ENCODE measurements at places on chromosomes 4 and X.

- no peak for DNase-seq
Measured at GRCh38 chrX:154592505-154592904, 7.6 kb downstream of the CTAG1A start.

DNA sequence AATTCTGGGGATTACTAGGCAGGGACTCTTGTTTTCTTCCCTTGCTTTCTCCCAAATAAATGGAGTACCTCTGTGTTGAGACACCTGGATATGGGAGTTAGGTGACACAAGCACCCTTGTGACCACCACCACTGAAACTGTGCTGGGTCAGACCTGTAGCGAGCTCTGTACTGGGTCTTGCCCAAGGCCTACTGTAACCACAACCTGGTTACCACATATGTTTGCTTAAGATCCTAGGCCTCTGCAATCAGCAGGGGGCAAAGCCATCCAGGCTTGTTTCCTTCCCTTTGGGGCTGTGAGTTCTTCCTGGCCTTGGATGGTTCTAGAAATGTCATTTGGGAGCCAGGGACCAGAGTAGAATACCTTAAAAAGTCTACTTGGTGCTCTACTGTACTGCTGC lies 49.4 kb downstream of the LPAR4 start:
- no peak for DNase-seq

GRCh38 chr4:95910749-95911148 lies 70.9 kb downstream of the PDHA2 start:
- DNase-seq: no peak

- no peak for DNase-seq
Measured at GRCh38 chrX:38824176-38824575, 22.9 kb downstream of the MID1IP1 start.

- DNase-seq: no peak
Measured at GRCh38 chr4:126271292-126271691, 956.5 kb downstream of the FAT4 start.

DNA sequence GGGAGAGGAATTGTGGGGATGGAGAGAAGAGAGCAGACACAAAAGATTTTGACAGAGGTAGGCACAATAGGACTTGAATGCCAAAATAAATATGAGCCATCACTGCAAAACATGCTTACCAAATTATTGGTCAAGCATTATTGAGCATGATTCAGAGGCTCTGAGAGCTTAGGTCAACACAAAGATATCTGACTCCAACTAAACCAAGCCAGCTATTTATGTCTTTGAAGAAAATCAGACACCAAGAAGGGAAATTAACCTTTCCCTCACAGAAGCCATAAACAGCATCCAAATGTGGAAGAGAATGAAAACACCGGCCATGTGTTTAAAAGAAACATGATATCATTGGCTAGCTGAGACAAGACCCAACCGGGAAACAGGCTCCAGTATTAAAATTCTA lies 323.2 kb downstream of the RAB28 start:
- DNase-seq: no peak

DNA sequence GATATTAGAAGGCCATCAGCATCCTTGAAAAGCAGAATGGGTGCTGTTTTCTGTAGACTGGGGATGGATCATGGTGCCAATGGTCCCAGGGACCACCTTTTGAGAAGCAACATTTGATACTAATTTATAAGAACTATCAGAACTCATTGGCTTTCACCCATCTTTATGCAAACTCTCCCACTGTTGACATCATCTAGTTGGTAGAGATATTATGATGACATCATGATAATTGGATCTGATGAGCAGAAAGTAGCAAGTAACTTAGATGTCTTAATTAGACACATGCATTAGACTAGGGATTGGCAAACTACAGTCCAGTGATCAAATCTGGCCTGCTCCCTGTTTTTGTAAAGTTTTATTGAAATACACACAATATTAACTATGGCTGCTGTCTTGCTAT lies 181.0 kb downstream of the DCHS2 start:
- DNase-seq: no peak

DNA sequence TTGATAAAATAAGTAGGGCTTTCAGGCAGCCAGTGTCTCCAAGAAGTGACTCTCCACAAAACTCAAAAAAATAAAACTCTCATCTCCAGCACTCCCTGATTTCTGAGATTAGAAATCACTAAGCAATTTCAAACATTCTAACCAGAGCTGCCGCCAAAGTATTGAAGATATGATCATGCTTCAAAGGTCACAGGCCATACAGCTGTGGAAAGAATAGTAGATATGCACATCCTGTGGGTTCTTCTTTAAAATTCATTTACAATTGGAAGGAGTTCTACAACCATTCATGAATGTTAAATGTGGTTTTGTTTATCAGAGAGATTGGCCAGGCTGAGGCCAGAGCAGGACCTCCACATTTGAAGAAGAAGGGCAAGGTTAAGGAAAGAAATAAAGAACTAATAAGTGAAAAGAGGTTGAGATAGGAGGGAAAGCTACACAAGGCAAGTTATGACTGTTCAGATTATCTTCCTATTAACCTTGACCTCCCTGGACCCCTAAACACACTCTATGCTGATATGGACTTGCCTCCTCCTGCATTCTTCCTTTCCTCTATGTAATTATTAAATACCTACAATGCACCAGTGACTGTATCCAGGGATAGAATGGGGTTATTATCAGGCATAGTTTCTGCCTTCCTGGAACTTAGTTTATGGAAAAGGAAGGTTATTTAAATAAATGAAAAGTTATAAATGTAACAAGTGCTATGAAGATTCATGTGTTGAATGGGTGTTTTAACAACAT lies 56.4 kb downstream of the USP38 start:
- no peak for DNase-seq

DNA sequence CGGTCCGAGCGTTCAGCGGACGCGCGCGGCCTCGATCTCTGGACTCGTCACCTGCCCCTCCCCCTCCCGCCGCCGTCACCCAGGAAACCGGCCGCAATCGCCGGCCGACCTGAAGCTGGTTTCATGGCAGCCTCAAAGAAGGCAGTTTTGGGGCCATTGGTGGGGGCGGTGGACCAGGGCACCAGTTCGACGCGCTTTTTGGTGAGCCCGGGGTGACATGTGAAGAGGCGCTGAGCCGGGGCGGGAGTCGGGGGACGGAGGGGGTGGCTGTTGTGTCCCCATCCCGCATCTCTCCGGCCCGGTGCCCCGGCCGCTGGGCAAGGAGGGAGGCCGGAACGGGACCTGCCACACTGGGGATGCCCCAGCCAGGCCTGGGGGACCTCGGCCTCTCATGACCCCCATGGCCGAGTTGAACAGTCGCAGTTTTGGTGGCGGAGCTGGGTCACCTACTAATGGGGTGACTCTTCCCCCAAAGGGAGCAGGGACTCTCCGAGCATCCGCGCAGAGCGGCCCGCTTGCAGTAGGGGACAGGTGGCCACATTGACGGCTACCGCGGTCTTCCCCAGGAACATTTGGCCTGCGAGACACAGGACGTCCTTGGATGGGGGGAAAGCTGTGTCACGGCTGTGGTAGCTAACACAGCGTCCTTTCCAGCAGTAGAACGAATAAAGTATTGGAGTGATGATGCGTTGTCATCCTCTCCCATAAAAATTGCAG lies at the start of gene GK:
Gene GK (plus strand): TSS at position 9 of the 717 bp plus-strand sequence. CDS start 115 bp downstream, at position 124.
- no peak for DNase-seq

DNA sequence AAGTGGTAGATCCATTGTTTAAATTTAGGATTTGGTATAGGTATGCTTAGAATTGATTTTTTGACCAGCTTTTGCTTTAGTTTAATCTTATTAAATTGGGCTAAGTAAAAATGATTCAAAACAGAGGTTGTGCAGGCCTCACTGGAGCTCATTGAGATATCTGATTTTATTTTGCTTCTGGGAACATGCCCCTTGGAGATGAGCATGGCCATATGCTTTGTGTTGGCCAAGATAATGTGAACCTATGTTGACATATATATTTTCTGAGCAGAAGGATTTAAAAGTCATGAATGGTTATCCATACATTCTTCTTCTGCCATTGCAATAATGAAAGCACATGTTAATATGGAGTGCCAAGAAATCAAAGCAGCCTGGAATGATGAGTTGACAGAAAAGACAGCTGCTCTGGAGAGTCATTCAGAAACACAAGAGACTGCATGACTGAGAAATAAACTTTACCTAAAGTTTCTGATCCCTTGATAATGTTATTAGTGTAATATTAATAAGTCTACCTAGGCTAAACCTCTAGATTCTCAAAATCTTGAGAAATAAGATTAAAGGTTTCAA lies 489.7 kb upstream of the GNPDA2 start:
- no peak for DNase-seq

DNA sequence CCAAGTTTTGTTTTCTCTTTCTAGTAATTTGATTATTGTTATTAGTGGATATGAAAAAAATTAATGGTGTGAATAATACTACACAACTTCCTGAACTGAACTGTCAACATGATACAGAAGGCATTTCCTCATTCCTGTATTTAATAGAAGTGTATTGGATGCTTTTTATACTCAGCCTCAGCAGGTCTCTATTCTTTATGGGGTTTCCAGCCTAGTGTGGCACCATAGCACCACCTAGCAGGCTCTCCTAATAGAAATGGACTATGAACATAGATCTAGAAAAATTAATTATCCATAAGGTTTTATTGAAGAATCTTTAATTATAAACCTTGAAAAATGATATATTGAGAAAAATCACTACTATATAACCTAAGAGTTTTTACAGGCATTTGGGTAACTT lies 52.4 kb downstream of the GLRB start:
- no peak for DNase-seq

GRCh38 chrX:143934542-143934941 lies 50.7 kb downstream of the UBE2NL start:
- DNase-seq: no peak

- DNase-seq: peak; percentile 66
Measured at GRCh38 chrX:47380268-47380667, 9.9 kb downstream of the ZNF157 start.

GRCh38 chr4:9994246-9994847 lies 26.9 kb downstream of the SLC2A9 start:
- no peak for DNase-seq

Measured in activated naive CD4-positive, alpha-beta T cell treated with Interleukin-2 at 50 U/mL for 16 hours (primary cell).